ENCODE measurements at places on chromosomes 1 and 21.

GRCh38 chr1:156926175-156926574 is 5.7 kb downstream of the LRRC71 start:
- no peak for DNase-seq

DNA sequence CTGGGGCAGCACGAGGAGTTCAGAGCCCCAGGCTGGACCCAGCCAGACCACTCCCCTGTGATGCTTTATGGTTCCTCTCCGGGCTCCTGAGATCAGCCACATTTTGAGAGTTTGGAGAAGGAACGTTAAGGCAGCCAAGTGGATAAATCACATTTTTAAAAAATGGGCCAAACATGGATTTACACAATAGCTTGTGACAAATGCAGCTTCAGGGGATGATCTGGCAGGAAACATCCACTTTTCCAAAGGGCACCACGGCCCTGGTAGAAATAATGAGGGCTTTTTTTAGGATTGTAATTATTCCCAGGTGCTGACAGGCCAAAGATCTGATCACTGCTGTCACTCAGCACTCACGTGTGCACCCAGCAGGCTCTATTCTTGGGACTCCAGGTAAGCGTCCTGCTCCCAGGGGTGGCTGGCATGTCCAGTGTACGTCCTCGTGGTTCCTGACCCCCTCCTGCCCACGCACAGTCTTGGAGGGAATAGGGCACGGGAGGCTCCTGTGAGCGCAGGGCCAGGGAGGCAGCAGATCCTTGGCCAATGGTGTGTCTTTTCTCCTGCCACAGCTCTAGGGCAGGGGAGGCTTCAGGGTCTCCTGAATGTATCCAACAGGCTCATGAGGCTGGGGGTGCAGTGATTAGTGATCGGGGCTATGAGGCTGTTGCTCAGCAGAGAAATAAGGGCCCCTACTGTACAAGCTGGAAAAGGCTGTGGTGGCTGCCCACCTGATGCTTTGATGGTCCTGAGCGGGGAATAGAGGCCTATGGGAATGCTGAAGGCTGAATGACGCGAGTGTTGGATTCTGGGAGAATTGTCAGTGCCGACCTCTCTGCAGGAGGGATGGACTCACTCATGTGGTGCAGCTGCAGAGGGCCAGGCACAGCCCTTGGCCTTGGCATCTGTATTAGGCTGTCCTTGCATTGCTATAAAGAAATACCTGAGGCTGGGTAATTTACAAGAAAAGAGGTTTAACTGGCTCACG is 415.7 kb downstream of the PTPRU start:
- no peak for DNase-seq

GRCh38 chr1:24570265-24571125 is 14.6 kb downstream of the NCMAP start:
- no peak for DNase-seq

DNA sequence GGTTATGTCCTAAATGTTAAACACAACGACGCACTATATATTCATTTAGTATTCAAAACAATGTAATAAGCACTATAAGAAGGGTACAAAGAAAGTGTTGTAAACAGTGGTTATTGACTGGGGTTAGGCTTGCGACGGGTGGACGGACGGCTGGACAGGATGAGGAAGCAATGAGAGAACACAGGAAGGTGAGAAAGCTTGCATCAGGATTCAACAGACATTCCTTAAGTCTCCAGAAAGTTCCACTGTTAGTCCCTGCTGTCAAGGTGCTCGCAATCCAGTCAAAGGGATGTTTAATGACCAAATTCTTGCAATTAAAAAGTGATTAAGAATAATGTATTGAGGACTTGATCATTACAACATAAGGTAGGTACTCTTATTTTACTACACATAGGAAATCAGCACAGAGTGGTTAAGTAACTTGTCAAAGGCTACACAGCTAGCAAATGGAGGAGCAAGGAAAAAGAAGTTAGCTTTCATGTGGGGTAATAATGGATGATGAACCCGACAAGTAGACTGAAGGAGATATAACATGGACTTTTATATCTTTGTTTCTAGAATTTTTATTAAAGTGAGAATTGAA is 994 bp upstream of the ACBD6 start:
- DNase-seq, result no peak

- no peak for DNase-seq
These were observed 220.2 kb upstream of the SNX7 start for GRCh38 chr1:98441281-98441680.
